A549 treated with dexamethasone at 1 μM for 4 hours (cell line): ENCODE measurements at places on chromosomes 3 and 15. TPM values are rescaled to one million over a fixed set of nuclear protein-coding genes. Genes with fewer than 3 reads are reported as not detected.

The FAM3D gene
- total RNA-seq = not detected in 5 replicates

The ARNT2 gene
- 14.0 to 19.3 TPM (median 18.0 TPM) in 5 replicates for total RNA-seq

The CASR gene
- total RNA-seq = not detected in 5 replicates

The TF gene
- 0.50 to 2.0 TPM (median 1.2 TPM) in 5 replicates for total RNA-seq

The FGD5 gene
- total RNA-seq = 0.04 to 0.07 TPM in 2 of 5 replicates, not detected in the others

The CCR3 gene
- not detected in 5 replicates for total RNA-seq

The SYNM gene
- 26.7 to 37.6 TPM (median 36.1 TPM) in 5 replicates for total RNA-seq

The RBMS3 gene
- total RNA-seq = 0.64 to 1.4 TPM (median 1.2 TPM) in 5 replicates

The PFN2 gene
- total RNA-seq = 151 to 178 TPM (median 168 TPM) in 5 replicates

The GOLGA6L25 gene
- total RNA-seq = not detected in 5 replicates

The CKMT1A gene
- total RNA-seq = 2.4 to 3.3 TPM (median 2.8 TPM) in 5 replicates

The PLCH1 gene
- total RNA-seq = 0.62 to 0.91 TPM (median 0.82 TPM) in 5 replicates

The TM4SF18 gene
- total RNA-seq = 30.9 to 38.2 TPM (median 33.6 TPM) in 5 replicates

The CPN2 gene
- not detected in 5 replicates for total RNA-seq

The P2RY13 gene
- total RNA-seq = not detected in 5 replicates

The NIT2 gene
- total RNA-seq = 77.9 to 85.8 TPM (median 81.9 TPM) in 5 replicates

The FURIN gene
- 41.5 to 69.8 TPM (median 61.8 TPM) in 5 replicates for total RNA-seq

The GOLGA6D gene
- not detected in 5 replicates for total RNA-seq

The CYP11A1 gene
- total RNA-seq = 0.05 TPM in 1 of 5 replicates, not detected in the others

The SH2D7 gene
- total RNA-seq = not detected in 5 replicates

The CAND2 gene
- total RNA-seq = 0.21 to 0.47 TPM (median 0.39 TPM) in 5 replicates

The IQGAP1 gene
- 198 to 238 TPM (median 230 TPM) in 5 replicates for total RNA-seq

The CNBP gene
- total RNA-seq = 341 to 355 TPM (median 353 TPM) in 5 replicates

The TMEM40 gene
- total RNA-seq = 0.18 to 0.51 TPM (median 0.30 TPM) in 4 of 5 replicates, not detected in the other

The PLAAT1 gene
- total RNA-seq = 0.09 to 0.16 TPM in 2 of 5 replicates, not detected in the others

The CLEC3B gene
- not detected in 5 replicates for total RNA-seq

The DNAH12 gene
- 0.01 to 0.18 TPM (median 0.07 TPM) in 5 replicates for total RNA-seq

The DNAJA4 gene
- total RNA-seq = 0.02 to 0.09 TPM (median 0.07 TPM) in 3 of 5 replicates, not detected in the others

The LEO1 gene
- 50.9 to 63.0 TPM (median 52.5 TPM) in 5 replicates for total RNA-seq

The DNAJC17 gene
- total RNA-seq = 21.1 to 28.9 TPM (median 25.8 TPM) in 5 replicates

The NEDD4 gene
- 96.6 to 132 TPM (median 115 TPM) in 5 replicates for total RNA-seq

The SMCO1 gene
- not detected in 5 replicates for total RNA-seq

The P2RY14 gene
- total RNA-seq = not detected in 5 replicates

The GCSAM gene
- not detected in 5 replicates for total RNA-seq

The PSTPIP1 gene
- 0.21 to 0.43 TPM (median 0.25 TPM) in 5 replicates for total RNA-seq

The CNTN3 gene
- not detected in 5 replicates for total RNA-seq

The CORO2B gene
- 2.9 to 4.0 TPM (median 3.3 TPM) in 5 replicates for total RNA-seq

The APOD gene
- 1.2 to 2.2 TPM (median 1.6 TPM) in 5 replicates for total RNA-seq

The ABI3BP gene
- total RNA-seq = 0.97 to 2.7 TPM (median 1.4 TPM) in 5 replicates

The PCSK6 gene
- total RNA-seq = 10.4 to 15.6 TPM (median 13.9 TPM) in 5 replicates

The HRG gene
- total RNA-seq = not detected in 5 replicates

The ATP13A4 gene
- total RNA-seq = not detected in 5 replicates

The NLGN1 gene
- not detected in 5 replicates for total RNA-seq

The TMC3 gene
- total RNA-seq = not detected in 5 replicates

The XCR1 gene
- not detected in 5 replicates for total RNA-seq

The GPR62 gene
- total RNA-seq = not detected in 5 replicates

The TMEM212 gene
- not detected in 5 replicates for total RNA-seq

The CDHR4 gene
- 0.15 to 0.26 TPM (median 0.24 TPM) in 5 replicates for total RNA-seq

The TMCO5A gene
- total RNA-seq = not detected in 5 replicates

The SLC9C1 gene
- not detected in 5 replicates for total RNA-seq

The RTF1 gene
- total RNA-seq = 19.0 to 22.5 TPM (median 22.1 TPM) in 5 replicates

The GRAMD1C gene
- total RNA-seq = 0.52 to 1.8 TPM (median 0.72 TPM) in 5 replicates
